ENCODE measurements at places on chromosomes 6 and 20.

- DNase-seq: no peak
These were observed 126.1 kb upstream of the UST start for GRCh38 chr6:148620579-148621298.

DNA sequence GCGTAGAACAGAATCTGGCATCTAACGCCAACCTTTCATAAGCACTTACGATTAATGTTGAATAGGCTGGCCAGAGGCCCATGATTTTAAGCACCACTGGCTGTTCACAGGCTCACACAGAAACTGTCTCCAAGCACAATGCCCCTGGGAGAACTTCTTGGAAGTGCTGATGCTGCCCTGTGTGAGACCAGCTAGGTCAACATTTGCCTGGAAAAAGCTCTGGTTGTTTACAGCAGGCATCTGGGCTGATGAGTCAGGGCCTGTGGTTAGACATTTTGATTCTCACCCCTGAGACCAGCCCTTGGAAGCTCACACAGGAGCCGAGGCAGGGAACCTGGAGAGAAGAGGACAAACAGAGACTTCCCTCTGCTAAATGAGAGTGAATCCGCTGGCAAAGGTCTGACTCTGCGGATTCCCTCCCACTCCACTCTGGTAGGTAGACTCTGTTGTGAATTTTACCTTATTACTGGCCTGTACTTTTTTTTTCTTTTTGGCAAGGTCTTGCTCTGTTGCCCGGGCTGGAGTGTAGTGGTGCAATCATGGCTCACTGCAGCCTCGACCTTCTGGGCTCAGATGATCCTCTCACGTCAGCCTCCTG, 6.8 kb upstream of the SULF2 start:
- no peak for DNase-seq

DNA sequence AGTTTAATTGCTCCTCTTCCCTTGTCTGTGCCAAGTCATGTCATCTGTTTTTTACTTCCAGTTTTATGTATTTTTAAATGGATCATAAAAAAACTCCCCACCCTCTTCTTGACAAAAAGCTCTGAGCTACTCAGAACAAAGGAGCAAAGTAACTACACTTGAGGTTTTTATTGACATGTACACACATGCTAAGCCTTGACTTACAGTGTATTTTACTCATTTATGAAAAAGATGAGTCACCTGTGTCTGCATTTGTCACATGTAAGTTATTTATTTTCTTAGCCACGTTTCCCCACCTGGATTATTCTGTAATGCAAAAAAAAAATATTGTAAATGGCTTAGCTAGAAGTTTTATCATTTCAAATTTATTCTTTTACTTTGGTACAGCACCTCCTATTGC, 628.8 kb upstream of the SLC35B3 start:
- DNase-seq: no peak

GRCh38 chr6:41228096-41228495, at the start of gene TREML4:
TREML4 (plus strand) TSS chr6:41228349; CDS start chr6:41228428, 79 bp downstream.
- no peak for DNase-seq

DNA sequence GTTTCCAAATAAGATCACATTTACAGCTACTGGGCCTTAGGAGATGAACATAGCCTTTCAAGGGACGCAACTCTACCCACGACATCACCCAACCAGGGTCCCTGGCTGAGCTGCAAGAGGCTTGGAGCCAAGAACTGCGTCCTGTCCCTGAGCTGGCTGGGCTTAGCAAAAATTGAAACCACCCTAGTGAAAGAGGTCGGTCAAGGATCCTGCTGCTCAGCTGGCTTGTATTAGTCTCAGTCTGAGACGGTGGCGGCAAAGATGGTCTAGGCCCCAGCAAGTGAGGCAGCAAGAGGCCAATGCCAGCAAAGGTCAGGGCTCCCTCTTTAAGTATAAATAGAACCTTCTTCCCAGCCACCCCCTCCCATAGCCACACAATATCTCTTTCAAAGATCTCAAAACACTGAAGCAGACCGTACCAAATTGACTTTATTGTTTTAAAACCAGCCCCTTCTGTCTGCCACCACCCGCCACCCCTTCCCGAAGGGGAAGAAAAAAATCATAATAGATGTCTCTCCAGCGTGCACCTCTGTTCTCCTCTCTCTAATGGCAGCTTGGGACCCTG, 140.5 kb downstream of the EYA2 start:
- DNase-seq: no peak

GRCh38 chr6:32415521-32416019, 8.6 kb upstream of the BTNL2 start:
- peak; percentile 76 for DNase-seq

DNA sequence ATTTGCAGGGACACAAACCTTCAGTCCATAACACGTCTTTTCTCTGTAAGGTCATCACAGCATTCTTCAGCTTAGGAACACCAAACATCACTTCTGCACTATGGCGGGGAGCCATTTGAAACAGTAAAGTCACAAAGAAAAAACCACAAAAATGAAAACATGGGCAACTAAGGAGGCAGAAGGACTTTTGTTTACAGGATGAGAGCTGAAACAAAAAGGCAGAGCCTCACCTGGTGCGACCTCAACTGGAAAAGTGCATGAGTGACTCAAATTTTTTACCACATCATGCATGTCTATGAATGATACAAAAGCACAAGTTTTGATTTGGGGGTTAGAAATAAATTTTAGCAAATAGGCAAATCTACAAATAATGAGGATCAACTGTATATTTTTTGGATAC, 68.2 kb upstream of the TNFAIP3 start:
- DNase-seq: no peak

GRCh38 chr20:20733943-20734342, 21.5 kb upstream of the RALGAPA2 start:
- no peak for DNase-seq

DNA sequence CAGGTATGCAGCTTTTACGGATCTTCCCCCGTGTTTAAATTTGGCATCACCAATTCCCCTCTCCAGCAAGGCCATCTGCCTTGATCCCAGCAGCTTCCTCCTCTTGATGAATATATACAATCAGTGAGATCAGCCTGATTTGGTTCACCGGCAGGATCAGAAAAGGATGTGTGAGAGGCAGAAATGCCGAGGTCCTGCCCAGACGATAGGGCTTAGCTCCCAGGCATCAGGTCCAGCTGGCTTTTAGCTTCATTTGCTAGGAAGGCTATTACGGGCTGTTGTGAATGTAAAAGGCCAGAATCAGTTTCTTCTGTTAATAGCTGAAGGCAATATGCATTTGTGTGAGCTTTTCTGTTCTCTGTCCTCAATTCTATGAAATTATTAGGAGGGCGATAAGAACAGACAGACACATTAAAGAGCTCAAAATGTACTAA, 372.8 kb downstream of the BTBD9 start:
- no peak for DNase-seq

GRCh38 chr6:161169696-161170095, 104.2 kb downstream of the AGPAT4 start:
- no peak for DNase-seq

DNA sequence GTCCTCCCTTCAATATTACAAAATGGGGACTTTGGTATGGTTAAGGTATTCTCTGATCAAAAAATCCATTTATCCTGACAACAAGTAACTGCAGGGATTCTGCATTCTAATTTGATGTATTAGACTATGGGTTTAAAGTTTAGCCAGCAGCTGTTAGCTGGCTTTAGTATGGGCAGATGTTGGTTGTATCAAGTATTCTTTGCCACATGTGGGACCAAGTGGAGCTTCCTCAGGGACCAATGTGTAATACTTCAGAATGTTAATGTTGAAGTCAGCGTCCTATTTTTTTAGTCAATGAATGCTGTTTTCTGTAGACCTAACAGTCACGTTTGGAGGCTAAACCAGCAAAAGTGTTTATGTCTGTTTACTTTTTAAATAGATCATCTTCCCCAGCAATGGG, 41.4 kb downstream of the MOXD1 start:
- DNase-seq: no peak

GRCh38 chr20:53677447-53678314, 84.0 kb upstream of the ZNF217 start:
- DNase-seq: no peak

- DNase-seq: no peak
These were observed 4.2 kb downstream of the HACE1 start for GRCh38 chr6:104855507-104855906.

DNA sequence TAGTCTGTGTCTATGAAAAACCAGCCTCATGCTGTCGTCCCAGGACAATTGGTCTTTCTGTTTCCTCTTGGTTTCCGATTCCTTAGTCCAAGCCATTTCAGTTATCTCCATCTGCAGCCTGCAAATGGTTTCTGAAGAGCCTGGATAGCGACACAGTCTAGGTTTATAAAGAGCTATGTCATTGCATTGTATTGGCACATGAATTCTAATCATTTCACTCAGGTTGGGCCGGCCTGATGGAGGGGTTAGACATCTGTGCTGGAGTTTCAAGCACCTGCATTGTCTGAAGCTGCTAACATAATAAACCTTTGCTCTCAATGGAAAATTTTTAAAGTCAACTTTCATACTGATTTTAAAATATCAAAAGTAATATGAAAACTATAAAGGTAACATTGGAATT, 232.6 kb upstream of the MAP3K7 start:
- DNase-seq: no peak

DNA sequence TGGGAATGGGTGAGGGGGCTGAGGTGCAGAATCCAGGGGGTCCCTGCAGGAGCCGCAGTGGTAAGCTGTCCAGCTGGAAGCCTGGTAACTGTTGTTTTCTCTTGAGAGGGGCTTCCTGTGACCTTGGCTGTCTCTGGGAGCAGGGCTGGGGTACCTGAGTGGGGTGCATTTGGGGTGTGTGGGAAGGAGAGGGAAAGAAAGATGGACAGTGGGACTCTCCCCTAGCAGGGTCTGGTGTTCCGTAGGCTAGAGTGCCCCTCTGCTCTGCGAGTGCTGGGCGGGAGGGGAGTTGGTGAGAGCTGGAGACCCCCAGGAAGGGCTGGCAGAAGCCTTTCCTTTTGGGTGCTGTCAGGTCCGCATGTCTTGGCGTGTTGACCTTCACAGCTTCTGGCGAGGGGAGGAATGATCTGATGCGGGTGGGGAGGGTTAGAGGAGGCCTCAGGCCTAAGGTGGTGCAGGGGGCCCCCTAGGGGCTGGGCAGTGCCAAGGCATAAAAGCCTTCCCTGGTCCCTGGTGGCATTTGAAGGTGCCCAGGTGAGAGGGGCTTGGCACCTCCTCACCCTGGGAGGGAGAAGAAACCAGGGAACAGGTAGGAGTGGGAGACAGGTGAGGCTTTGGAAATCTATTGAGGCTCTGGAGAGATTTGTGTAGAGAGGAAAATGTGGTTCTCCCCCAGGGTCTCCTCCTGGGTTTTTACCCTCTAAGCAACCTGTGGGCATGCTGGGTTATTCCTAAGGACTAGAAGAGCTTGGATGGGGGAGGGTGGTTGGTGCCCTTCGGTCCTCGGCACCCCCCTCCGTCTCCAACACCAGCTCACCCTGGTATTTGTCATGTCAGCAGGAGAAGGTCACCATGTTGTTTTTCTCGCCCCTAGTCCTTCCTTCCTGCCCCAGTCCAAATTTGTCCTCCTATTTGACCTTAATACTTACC, 3.3 kb downstream of the VEGFA start:
- peak; percentile 51 for DNase-seq

DNA sequence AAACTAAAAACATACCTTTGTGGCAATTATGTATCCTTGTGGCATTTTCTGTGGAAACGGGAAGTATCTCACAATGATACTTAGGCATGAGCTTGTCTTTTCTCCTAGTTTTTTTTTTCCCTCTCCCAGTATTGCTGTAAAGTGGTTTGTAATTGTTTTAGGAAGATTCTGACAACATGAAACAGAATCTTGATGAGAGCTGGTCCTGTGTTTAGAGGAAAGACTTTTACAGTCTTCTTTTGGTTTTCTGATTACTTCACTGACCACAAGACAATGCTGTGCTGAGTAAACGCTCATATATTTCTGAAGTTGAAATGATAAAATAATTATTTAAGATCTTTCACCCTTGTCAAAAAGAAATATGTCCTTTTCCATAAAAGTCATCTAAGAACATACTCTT, 201.2 kb downstream of the FOXC1 start:
- no peak for DNase-seq

GRCh38 chr6:10248378-10248843, 166.5 kb downstream of the TFAP2A start:
- DNase-seq: no peak

- DNase-seq: peak; percentile 70
These were observed 35.9 kb downstream of the PLCG1 start for GRCh38 chr20:41173161-41173721.

GRCh38 chr6:144477396-144477795, 192.3 kb downstream of the UTRN start:
- DNase-seq: no peak

DNA sequence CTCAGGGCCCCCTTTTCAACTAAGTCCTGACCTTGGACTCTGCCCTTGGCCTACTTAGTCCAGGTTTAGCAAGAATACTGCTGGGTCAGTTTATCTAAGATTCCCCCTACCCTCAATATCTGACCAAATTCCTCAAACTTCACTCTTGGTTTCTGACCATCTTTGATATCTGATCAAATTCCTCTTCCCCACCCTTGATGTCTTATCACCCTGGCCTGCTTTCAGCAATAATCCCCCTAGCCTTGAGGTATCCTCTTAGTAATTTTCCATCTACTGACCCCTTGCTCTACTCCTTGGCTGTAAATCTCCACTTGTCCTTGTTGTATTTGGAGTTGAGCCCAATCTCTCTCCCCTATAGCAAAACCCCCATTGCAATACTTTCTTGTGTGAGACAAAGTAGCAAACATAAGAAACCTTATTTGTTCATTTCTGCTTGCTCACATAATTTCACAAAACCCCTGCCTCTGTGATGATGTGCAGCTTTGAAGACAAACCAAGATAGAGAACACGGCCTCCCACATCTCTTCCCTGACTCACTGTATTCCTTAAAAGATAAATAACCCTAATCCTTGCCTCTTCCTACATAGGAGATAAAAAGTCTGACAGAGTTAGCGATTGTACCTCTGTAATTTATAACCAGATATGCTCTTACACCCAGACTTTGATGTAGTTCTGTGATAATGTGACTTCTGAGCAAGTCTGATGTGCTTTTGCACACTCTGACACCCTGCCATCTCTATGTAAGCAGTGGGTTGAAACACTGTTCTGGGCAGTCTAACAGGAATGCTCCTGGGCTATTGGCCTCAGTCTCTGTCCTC, 13.8 kb upstream of the IYD start:
- DNase-seq: no peak

DNA sequence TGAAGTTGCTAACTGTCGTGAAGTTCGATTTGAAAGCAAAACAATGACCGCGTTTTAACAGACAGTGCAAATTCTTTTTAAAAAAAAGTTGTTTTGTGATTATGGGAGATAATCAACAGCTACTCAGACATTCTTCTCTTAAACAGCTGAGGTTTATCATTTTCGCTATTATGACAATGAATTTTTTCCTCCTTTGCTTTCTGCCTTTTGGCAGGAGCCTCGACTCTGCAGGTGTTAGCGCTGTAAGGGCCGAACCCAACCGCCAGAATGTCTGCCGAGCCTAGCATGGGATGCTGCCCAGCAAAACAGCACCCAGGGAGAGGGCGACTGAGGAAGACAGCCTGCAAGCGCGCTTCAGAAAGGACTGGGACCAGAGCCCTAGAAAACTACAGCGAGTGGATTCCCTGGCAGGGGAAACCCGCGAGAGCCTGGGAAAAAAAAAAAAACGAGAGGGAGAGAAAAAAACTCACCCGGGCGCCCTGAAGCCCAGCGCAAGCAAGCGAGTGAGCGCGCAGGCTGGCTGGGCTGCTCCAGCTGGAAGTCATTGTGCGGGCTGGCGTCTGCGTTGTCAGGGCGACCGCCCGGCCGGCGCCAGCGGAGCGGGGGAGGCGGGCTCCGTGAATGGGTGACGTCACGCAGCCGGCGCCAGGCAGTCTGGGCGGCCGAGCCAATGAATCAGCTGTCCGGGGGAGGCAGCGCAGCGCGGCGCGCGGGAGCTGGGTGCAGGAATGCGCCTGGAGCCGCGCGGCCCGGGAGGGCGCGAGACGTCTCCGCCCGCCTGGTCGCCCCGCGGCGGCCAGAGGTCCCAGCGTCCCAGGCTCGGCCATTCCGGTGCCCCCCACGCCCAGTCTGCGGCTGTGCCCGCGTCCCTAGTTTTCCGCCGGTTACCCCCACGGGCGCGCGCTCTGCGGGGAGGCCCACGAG, 32.7 kb upstream of the ID4 start:
- DNase-seq: peak; percentile 43
